D341Med (cell line): ENCODE measurements at places on chromosomes 1 and 21.
A peak's percentile ranks its signal among the peaks of the same experiment; 100 is the strongest.

DNA sequence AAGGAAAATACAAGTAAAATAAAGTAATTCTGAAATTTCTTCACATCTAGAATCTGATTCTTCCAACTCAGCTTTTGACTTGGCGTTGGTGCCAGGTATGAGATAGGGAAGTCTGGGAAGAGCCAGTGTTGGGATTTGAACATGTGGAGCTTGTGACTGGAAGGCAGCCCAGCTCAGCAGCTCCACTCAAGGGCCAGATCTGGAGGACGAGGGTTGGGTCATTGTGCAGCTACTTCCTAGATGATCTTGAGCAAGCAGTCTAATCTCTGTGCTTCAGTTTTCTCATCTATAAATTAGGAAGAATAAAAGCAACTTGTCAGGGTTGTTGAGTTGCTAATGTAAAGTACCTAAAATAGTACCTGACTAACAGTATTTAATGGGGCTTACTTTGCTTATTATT, 5.0 kb downstream of the ADARB1 start:
- DNase-seq = no peak

GRCh38 chr1:63294803-63295594, 27.4 kb upstream of the FOXD3 start:
- no peak for DNase-seq

DNA sequence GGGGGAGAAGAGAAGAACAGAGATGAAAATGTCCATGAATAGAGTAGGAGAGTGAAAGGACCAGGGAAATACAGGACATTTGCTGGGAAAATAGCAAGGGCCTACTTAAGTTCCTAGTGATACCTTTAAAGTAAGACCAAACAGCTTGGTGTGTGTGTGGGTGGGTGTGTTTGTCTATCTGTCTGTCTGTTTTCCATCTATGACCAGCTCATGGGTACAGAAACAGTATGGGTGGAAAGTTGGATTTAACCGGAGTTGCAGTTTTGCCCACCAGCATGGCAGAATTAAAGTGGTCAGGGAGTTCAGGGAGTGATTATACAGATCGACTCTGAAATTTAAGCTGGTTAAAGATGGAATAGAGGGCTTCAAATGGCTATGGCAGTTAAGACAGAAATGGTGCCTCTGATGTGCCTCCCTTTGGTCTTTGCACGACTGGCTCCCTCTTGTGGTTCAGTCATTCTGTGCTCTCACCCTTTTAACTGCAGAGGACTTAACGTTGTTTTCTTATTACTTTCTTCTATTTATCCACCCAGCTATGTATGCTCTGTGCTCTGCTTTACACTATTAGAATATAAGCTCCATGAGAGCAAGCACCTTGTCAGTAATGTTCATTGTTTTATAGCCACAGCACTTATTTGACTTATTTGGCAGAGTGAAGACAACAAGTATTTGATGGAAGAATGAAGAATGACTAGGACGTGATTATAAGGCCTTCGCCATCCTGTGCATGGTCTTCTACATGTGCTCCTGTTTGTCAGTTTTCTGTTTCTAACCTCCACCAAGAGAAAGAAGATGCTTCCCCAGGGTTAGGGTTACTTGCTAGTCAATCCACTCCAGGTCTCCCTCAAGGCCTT, 72.7 kb upstream of the AK4 start:
- DNase-seq = peak; percentile 65

GRCh38 chr1:25620211-25620610, 3.6 kb downstream of the MAN1C1 start:
- DNase-seq = no peak

DNA sequence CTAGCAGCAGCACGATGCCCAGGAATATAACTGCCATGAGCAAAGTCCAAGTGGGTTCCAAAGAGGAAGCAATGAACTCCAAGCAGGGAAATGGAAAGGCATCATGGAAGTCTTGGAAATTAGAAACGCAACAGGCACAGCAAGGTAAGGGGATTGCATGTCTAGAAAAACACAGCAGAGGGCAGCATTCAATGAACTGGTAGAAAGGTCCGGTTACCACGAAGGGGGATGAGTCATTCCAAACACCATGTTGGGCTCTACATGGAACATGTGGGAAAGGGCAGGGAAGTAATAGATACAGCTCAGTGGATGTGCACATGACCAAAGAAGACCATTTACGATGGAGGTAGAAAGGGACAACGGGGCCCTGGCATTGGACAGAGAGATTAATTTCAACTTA, 36.4 kb downstream of the RXRG start:
- peak; percentile 70 for DNase-seq

GRCh38 chr1:88302843-88303486, 381.1 kb upstream of the PKN2 start:
- peak; percentile 39 for DNase-seq

- DNase-seq = no peak
These were observed 34.7 kb downstream of the WASF2 start for GRCh38 chr1:27455139-27455811.

DNA sequence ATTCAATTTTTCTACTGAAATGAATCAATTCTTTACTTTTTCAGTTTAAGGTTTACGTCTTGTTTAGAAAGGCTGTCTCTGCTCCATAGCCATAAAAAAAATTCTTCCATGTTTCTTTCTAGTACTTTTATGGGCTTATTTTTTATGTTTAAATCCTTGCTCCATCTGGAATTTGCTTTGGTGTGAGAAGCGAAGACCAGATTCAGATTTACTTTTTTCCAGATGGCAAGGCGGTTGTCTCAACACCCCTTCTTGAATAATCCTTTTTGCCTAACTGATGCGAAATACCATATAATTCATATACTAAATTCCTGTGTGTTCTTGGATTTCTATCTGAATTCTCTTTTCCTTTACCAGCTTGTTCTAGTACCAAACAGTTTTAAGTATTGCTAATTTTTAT, 101.5 kb downstream of the C1orf94 start:
- no peak for DNase-seq

GRCh38 chr21:44955141-44955797, 15.4 kb downstream of the SLX9 start:
- no peak for DNase-seq

DNA sequence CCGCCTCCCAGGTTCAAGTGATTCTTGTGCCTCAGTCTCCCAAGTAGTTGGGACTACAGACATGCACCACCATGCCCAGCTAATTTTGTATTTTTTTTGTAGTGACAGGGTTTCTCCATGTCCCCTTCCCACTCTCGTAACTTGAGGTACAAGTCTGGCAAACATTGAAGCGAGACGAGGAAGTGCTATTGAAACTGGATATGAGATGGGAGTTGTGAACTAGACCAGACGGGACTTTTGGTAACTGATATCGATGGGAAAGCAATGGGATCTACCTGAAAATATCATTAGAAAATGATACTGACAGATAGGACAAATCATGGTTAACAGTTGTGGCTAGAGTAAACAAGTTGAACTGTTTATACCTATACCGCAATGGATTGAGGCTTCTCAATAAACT, 95.2 kb upstream of the TRABD2B start:
- no peak for DNase-seq

GRCh38 chr1:47227341-47228232, 4.4 kb downstream of the TAL1 start:
- no peak for DNase-seq

DNA sequence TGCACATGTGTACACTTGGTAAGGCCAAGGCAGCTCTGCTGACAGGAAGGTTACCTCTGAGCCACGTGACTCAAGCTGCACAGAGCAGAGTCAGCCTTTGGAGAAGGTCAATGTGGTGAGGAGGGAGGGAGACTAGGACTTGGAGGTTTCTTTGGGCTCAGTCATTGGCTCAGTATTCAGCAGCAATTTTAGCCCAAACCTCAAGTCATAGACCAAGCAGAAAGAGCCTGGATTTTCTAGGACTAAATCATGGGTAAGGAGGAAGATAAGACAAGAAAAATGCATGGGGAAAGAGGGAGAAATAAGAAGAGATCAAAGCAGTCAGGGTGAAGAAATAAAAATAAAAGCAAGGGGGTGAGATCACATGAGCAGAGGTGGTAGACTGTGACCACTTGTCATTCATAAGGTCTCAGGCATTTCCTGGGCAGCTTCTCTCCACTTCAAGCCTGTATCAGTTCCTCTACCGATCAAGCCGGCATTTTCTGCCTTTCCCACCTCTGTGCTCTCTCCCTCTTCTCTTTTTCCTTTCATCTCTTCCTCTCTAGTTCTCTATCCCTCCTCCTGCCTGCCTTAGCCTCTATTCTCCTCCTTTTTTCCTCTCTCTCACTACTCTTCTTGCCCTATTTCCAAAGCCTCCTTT, 51.7 kb upstream of the DUSP10 start:
- no peak for DNase-seq

GRCh38 chr1:21143752-21144151, 32.9 kb downstream of the EIF4G3 start:
- DNase-seq = no peak

DNA sequence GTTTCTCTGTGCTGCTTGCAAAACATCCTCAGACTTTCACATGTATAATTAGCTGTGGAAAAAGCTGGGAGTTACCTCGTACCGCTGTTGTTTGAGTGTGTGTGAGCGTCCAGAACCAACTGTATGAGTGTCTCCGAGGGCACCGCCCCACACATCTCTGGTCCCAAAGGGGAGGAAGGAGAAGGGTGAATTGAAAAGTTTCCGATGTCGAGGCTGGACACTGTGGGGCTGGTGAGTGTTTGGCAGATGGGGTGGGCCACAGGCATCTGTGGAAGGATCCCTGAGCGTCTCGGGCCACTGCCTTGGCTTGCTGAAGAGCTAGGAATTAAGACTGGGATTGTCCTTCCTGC, 1.2 kb downstream of the ATP2B4 start:
- DNase-seq = peak; percentile 34

DNA sequence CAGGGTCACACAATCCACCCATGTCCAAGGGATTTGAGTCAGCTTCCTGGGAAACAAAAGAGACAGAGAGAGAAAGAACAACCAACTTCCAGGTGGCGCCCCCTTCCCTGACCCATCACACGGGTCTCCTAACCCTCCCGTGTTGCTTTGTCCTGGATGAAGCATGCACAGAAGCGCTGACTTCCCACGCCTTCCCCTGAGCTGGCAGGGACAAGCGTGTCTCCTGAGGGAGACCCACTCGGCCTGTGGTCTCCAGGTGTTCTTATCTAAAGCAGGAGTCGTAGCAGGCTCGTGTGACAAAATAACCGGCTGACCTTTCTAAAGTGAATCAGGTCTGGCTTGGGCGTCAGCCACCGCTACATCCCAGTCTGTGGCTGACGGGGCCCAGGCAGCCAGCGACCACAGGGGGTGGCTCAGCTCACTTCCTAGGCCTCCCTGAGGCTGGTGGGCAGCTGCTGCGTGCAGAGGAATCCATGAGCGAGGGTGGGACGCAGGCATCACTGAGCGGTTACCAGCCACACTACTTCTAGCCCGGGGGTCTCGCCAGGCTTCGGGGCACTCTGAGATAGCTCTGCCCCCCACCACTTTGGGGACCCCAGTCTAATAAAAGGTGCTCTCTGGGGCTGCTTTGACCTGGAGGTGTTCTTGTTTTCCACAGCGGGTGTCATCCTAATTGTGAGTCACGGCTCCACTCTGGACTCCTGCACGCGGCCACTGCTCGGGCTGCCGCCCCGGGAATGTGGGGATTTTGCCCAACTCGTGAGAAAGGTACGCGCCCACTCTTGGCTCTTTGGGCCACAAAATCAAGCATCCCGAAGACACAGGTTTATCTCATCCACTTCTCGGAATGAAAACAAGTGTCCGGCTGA, 40.4 kb downstream of the UBASH3A start:
- DNase-seq = no peak

DNA sequence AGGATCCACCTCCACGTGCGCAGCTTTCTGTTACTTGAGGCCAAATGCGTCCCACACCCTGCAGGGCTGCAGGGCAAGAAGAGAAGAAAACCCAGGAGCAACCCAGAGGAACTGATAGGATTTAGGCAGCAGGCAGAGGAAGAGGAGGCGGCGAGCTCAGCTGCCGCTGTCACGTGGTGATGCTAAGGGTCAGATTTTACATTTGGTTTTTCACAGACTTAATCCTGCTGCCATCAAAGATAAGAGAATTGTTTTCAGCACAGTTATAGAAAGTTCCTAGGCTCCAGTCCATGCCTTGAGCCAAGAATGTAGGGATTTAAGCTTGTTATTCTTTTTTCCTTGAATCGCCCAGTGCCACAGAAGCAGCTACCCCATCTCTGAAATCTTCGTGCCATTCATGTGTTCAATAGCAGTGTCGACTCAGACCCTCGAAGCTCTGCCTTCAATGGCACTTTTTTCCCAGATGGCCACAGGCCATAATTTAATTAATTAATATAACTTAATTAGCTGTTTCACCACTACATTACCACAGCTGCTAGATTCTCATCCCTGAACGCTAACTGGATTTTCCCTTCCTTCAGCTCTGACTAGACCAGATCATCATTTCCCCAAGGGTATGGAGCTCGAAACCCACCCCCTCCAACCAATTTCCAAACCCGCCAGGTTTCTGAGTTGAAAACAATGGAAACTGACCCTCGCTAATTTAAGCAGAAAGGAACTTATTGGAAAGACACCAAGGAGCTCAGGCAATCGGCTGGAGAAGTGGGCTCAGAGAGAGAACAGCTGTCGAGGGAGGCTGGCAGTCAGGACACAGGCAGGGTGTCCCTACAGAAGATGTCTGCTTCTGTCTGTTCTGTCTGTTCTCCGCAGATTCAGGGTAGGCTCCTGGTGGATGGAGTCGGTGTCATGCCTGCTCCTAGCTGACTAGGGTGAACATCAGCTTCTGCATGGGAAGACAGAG, 36.2 kb downstream of the LDLRAP1 start:
- no peak for DNase-seq

GRCh38 chr1:29113413-29114117, 10.1 kb downstream of the TMEM200B start:
- DNase-seq = no peak

GRCh38 chr21:26267389-26267788, 96.8 kb upstream of the APP start:
- DNase-seq = no peak

DNA sequence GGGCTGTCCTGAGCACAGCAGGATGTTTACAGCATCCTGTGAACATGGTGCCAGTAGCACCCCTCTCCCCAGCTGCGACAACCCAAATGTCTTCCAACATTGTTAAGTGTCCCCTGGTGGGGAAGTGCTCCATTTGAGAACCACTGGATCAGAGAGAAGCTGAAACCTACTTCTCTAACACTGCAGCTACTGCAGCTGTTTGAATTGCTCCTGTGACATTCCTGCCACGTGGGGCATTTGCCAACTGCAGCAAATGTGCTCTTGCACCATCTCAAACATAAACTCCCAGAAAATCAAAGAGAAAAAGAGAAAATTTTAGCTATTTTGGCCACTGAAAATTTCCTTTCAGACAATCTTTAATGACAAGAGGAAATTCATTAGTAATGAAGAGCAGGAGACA, 11.0 kb downstream of the SLC2A5 start:
- no peak for DNase-seq

GRCh38 chr1:41915786-41916571, 2.7 kb downstream of the HIVEP3 start:
- no peak for DNase-seq

DNA sequence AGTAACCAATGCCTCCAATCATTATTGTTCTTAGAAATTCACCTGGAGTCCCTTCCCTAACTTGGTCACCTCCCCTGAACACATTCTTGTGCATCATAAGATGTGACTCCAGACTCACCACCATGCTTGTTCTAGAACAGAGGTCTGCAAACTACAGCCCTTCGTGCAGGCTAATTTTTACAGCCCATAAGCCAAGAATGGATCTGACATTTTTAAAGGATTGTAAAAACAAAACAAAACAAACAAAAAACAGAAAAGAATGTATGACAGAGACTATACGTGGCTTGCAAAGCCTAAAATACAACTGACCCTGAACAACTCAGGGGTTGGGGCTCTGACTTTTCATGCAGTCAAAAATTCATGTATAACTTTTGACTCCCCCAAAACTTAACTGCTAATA, 6.2 kb upstream of the HIVEP3 start:
- no peak for DNase-seq

GRCh38 chr1:232952514-232953499, 2.4 kb downstream of the NTPCR start:
- peak; percentile 85 for DNase-seq

- DNase-seq = no peak
These were observed 41.0 kb downstream of the MEGF6 start for GRCh38 chr1:3570066-3570986.
